ENCODE measurements at places on chromosomes 3 and 15. TPM values are rescaled to one million over a fixed set of nuclear protein-coding genes. Genes with fewer than 3 reads are reported as not detected.

GRCh38 chr3:17302170-17302569 lies 417.4 kb downstream of the PLCL2 start:
- H3K4me3 ChIP-seq, result no peak overlapping the region
- peaks cover 6% of the 10 kb centered on the region for H3K4me1 ChIP-seq
- H3K27ac ChIP-seq, result no peak overlapping the region
- H3K36me3 ChIP-seq, result peaks cover 5% of the 10 kb centered on the region

- H3K4me3 ChIP-seq, result no peak overlapping the region
- H3K4me1 ChIP-seq, result no peaks in the 10 kb centered on the region
- H3K36me3 ChIP-seq, result no peaks in the 10 kb centered on the region
- no peaks in the 10 kb centered on the region for H3K27me3 ChIP-seq
Measured at GRCh38 chr3:143595456-143596077, 252.7 kb downstream of the SLC9A9 start.

- H3K36me3 ChIP-seq, result no peaks in the 10 kb centered on the region
- no peak overlapping the region for H3K4me3 ChIP-seq
- no peak overlapping the region for H3K27ac ChIP-seq
- no peak for DNase-seq
- no peaks in the 10 kb centered on the region for H3K27me3 ChIP-seq
Measured at GRCh38 chr3:100456745-100457144, 35.7 kb upstream of the TMEM45A start.

DNA sequence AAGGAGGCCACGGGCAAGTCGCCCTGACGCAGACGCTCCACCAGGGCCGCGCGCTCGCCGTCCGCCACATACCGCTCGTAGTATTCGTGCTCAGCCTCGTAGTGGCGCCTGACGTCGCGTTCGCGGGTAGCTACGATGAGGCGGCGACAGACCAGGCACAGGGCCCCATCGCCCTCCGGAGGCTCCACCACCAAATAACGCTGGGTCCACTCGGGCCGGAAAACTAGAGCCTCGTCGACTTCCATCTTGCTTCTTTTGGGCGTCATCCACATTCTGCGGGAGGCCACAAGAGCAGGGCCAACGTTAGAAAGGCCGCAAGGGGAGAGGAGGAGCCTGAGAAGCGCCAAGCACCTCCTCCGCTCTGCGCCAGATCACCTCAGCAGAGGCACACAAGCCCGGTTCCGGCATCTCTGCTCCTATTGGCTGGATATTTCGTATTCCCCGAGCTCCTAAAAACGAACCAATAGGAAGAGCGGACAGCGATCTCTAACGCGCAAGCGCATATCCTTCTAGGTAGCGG lies at the start of gene EPM2AIP1:
TSS of gene EPM2AIP1 (minus strand) at position 326 of the 520 bp plus-strand sequence. CDS start at position 272, 54 bp downstream.
- peak; percentile 86 for DNase-seq
- H3K4me1 ChIP-seq, result peaks cover 43% of the 10 kb centered on the region
- H3K27me3 ChIP-seq, result no peaks in the 10 kb centered on the region
- H3K27ac ChIP-seq, result no peak within 1 kb of the TSS
- no peak within 1 kb of the TSS for H3K4me3 ChIP-seq

DNA sequence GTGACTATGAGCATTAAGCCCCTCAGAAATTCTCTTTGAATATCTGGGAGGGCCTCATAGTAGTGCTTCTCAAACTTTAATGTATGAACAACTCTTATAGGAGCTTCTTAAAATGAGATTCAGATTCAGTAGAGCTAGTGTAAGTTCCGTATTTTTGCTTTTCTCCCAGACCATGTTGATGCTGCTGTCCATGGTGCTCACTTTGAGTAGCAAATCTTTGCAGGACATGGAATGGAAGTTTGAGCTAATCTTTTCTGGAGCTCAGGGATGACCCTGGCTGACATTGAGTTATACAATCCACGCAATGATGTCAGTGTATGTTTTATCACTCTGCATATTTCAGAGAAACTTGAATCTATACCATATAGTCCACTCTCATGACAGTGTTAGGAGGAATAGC lies 134.2 kb downstream of the OTOL1 start:
- no peak overlapping the region for H3K27ac ChIP-seq
- DNase-seq, result no peak
- no peak overlapping the region for H3K4me3 ChIP-seq
- H3K27me3 ChIP-seq, result no peaks in the 10 kb centered on the region
- no peaks in the 10 kb centered on the region for H3K4me1 ChIP-seq

GRCh38 chr15:100715571-100716455 lies 113.4 kb downstream of the ASB7 start:
- no peak overlapping the region for H3K27ac ChIP-seq
- no peaks in the 10 kb centered on the region for H3K4me1 ChIP-seq
- H3K36me3 ChIP-seq, result no peaks in the 10 kb centered on the region
- H3K27me3 ChIP-seq, result peaks cover 4% of the 10 kb centered on the region
- DNase-seq, result no peak
- no peak overlapping the region for H3K4me3 ChIP-seq

- DNase-seq, result no peak
- H3K36me3 ChIP-seq, result no peaks in the 10 kb centered on the region
- H3K4me1 ChIP-seq, result peaks cover 6% of the 10 kb centered on the region
- H3K4me3 ChIP-seq, result no peak overlapping the region
- H3K27me3 ChIP-seq, result peaks cover 17% of the 10 kb centered on the region
Measured at GRCh38 chr15:89781891-89782618, 5.9 kb downstream of the MESP2 start.

The EPHB3 gene
- 0.25 TPM for total RNA-seq

DNA sequence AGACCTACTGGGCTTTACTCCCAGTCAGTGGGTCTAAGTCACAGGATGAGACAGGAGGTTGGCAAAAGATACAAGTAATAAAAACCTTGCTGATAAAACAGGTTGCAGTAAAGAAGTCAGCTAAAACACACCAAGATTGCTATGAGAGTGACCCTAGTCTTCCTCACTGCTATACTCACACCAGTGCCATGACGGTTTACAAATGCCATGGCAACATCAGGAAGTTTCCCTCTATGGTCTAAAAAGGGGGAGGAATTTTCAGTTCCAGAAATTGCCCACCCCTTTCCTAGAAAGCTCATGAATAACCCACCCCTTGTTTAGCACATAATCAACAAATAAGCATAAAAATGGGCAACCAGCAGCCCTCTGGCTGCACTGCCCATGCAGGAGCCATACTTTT lies 966.7 kb upstream of the ROBO1 start:
- H3K36me3 ChIP-seq, result no peaks in the 10 kb centered on the region
- H3K4me1 ChIP-seq, result no peaks in the 10 kb centered on the region
- no peaks in the 10 kb centered on the region for H3K27me3 ChIP-seq
- no peak overlapping the region for H3K27ac ChIP-seq

The AGBL1 gene
- total RNA-seq, result not detected

GRCh38 chr3:102074946-102075345 lies 225.6 kb downstream of the NFKBIZ start:
- H3K27ac ChIP-seq, result no peak overlapping the region
- no peak for DNase-seq

GRCh38 chr3:59774634-59775033 lies 724.8 kb upstream of the CFAP20DC start:
- DNase-seq, result no peak
- no peak overlapping the region for H3K27ac ChIP-seq

DNA sequence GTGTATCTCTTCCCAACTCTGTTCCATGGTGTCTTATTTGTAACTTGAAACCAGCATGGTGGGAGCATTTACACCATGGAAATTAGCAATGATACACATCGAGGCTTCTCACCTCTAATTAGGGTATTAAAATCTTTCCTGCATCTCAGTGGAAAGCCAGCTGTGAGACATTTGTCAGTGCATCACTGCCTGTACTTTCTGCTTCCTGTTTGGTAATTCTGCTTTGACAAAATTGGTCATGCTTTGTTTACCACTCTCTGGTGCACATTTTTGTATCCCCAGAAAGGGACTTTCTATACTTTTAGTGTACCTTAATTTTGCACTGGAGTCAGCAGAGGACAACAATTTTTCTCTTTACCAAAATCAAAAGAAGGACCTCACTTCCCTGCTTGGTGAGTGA lies 402.1 kb downstream of the PDCD6IP start:
- H3K4me3 ChIP-seq, result no peak overlapping the region
- no peaks in the 10 kb centered on the region for H3K4me1 ChIP-seq
- H3K27me3 ChIP-seq, result peaks cover 3% of the 10 kb centered on the region
- no peaks in the 10 kb centered on the region for H3K36me3 ChIP-seq

DNA sequence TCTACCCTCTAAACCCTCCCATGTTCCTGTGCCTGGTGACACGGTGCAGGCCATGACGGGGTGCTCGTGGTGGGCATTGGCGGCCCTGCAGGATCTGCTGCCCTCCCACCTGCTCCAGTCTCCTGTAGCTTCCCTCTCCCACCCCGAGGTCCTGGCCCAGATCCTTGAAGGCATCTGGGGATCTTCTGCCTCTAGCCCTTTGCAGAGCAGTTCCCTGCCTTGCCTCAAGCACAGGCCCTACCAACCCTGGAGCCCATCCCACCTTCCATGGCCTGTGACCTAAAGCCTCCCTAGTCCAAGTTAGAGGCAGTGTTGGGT lies 27.5 kb upstream of the SEC13 start:
- no peak for DNase-seq
- no peak overlapping the region for H3K4me3 ChIP-seq
- no peaks in the 10 kb centered on the region for H3K36me3 ChIP-seq
- no peaks in the 10 kb centered on the region for H3K27me3 ChIP-seq
- no peak overlapping the region for H3K27ac ChIP-seq

The CCR8 gene
- 1.2 TPM for total RNA-seq

- H3K27ac ChIP-seq, result no peak overlapping the region
- no peaks in the 10 kb centered on the region for H3K27me3 ChIP-seq
- H3K36me3 ChIP-seq, result no peaks in the 10 kb centered on the region
- H3K4me3 ChIP-seq, result no peak overlapping the region
- H3K4me1 ChIP-seq, result no peaks in the 10 kb centered on the region
Measured at GRCh38 chr3:63051920-63052319, 176.7 kb upstream of the CADPS start.

The TIGIT gene
- 42.4 TPM for total RNA-seq

The GOLGA6A gene
- total RNA-seq, result 0.40 TPM

DNA sequence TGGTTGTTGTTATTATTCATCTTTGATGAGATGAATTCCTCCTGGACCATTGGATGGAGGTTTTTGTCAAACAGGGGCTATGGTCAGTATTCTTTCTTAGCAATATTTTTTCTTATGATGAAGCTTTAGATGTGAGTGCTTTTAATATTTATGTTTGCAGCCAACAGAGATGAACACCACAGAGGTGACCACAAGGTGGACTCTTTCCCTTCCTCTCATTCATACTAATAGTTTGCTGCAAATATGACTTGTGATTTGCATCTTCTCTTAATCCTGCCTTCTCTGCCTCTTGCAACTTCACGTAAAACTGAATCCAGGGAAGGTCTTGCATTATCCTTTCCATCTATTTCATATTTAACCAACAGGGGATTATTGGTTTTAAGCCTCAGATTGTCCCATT lies 473.1 kb upstream of the UBE2E2 start:
- H3K36me3 ChIP-seq, result no peaks in the 10 kb centered on the region
- no peaks in the 10 kb centered on the region for H3K27me3 ChIP-seq
- no peak overlapping the region for H3K4me3 ChIP-seq

GRCh38 chr3:76362643-76363042 lies 577.3 kb upstream of the ZNF717 start:
- H3K27me3 ChIP-seq, result no peaks in the 10 kb centered on the region
- no peak overlapping the region for H3K4me3 ChIP-seq
- H3K4me1 ChIP-seq, result no peaks in the 10 kb centered on the region
- DNase-seq, result no peak

GRCh38 chr15:33126559-33127290 lies 67.8 kb downstream of the FMN1 start:
- H3K27me3 ChIP-seq, result no peaks in the 10 kb centered on the region
- H3K27ac ChIP-seq, result no peak overlapping the region
- H3K4me1 ChIP-seq, result peaks cover 10% of the 10 kb centered on the region
- peak; percentile 30 for DNase-seq
- peak overlapping the region; percentile 35 for H3K4me3 ChIP-seq

The LDHAL6B gene
- not detected for total RNA-seq

The ERICH6 gene
- total RNA-seq, result 0.23 TPM

DNA sequence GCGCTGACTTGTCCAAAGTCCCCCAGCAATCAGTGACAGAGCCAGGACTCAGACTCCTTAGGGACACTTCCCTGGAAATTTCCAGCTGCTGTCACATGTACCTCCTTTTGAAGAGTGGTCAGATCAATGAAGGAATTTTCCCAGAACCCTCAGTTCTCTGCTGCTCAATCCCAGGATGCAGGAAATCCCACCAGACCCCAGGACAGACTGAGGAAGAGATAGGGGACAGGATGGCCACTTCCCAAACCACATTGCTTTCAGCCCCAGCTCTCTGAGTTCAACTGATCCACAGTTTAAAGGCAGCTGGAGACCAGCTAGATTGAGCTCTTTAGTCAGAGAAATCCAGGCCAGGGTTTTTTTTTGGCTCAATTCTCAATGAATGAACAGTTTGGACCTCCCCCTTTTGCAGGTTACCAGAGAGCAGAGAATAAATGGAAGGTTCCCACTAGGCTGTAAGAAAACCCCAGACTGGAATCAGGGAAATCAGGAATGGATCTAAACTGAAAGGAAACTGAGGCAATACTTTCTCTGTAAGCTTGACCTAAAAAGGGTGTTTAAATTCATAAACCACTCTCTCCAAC lies 1.5 kb downstream of the CYP1A1 start:
- no peaks in the 10 kb centered on the region for H3K36me3 ChIP-seq
- no peak for DNase-seq
- peak overlapping the region; percentile 79 for H3K4me3 ChIP-seq
- peaks cover 19% of the 10 kb centered on the region for H3K4me1 ChIP-seq
- H3K27ac ChIP-seq, result no peak overlapping the region

DNA sequence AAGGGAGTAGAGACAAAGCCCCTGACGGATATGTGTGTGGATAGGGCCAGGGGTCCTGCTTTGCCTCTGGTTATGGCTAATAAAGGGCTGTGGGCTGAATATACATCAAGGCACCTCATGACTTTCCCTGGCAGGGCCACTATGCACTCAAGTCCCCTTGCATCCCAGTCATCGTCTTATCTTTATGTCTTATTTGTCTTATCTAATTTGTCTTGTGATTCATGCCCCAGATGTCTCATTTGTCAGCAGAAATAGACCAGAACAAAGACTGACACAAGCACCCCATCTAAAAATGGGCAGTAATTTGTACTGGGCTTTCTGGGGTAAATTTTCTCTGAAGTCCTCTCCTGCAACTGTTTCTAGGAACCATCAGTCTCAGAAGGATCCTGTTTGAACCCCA lies 68.6 kb downstream of the ITGA11 start:
- peaks cover 17% of the 10 kb centered on the region for H3K4me1 ChIP-seq
- H3K36me3 ChIP-seq, result no peaks in the 10 kb centered on the region
- DNase-seq, result no peak
- peaks cover 6% of the 10 kb centered on the region for H3K27me3 ChIP-seq

The ROPN1 gene
- not detected for total RNA-seq

The GRK7 gene
- total RNA-seq, result not detected

GRCh38 chr3:69008980-69009379 lies 4.5 kb downstream of the EOGT start:
- H3K27me3 ChIP-seq, result no peaks in the 10 kb centered on the region
- H3K4me1 ChIP-seq, result peaks cover 4% of the 10 kb centered on the region

DNA sequence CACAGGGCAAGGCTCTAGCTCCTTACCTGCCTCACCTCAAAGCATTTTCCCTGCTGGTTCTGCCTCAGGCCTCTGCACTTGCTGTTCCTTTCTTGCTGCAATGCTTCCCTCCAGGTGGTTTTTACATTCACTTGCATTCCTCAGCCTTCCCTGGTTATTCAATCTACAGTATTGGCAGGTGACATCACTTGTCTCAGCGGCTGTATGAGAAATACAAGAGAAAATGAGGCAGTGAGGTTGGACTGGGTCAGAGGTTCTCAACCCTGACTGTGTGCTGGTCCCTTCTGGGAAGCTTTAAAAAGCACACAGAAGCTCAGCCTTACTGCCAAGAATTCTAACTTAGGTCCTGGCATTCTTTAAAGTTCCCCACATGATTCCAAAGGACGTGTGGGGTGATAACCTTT lies 26.7 kb downstream of the SIAH2 start:
- no peak overlapping the region for H3K27ac ChIP-seq
- H3K27me3 ChIP-seq, result no peaks in the 10 kb centered on the region
- H3K36me3 ChIP-seq, result peaks cover 17% of the 10 kb centered on the region
- H3K4me1 ChIP-seq, result peaks cover 29% of the 10 kb centered on the region
- H3K4me3 ChIP-seq, result no peak overlapping the region

Measured in activated naive CD8-positive, alpha-beta T cell treated with anti-CD3 and anti-CD28 coated beads, Interleukin-2, amount 10 ng/mL, durations not matched to agents 7 days and 5 days (primary cell).